ENCODE measurements at places on chromosomes 2 and 18.

GRCh38 chr2:42567806-42568400 is 529 bp upstream of the MTA3 start:
- peak; percentile 22 for DNase-seq

DNA sequence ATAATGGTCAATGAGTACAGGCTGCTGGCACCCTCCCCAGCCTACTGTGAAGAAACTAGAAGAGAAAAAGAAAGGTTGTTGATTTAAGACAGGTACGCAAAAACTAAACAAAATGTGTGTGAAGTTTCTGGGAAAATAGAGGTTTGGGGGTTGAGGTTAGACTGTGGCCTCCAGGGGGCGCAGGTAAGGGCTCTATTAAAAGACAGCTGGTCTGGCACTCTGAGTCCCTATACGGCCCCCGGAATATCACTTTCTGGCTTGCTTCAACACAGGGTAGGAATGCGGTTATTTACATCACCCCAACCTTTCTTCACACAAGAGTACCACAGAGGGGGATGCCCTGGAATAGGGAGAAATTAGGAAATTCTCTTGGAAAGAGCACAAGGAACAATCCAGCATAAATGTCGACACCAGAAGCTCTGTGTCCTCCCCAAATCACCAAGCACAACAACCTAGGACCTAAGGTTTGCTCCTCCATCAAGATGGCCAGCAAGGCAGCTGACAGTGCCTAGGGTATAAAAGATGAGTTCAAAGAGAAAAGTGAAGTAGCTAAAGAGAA is 480.8 kb upstream of the KLHL29 start:
- peak; percentile 32 for DNase-seq

DNA sequence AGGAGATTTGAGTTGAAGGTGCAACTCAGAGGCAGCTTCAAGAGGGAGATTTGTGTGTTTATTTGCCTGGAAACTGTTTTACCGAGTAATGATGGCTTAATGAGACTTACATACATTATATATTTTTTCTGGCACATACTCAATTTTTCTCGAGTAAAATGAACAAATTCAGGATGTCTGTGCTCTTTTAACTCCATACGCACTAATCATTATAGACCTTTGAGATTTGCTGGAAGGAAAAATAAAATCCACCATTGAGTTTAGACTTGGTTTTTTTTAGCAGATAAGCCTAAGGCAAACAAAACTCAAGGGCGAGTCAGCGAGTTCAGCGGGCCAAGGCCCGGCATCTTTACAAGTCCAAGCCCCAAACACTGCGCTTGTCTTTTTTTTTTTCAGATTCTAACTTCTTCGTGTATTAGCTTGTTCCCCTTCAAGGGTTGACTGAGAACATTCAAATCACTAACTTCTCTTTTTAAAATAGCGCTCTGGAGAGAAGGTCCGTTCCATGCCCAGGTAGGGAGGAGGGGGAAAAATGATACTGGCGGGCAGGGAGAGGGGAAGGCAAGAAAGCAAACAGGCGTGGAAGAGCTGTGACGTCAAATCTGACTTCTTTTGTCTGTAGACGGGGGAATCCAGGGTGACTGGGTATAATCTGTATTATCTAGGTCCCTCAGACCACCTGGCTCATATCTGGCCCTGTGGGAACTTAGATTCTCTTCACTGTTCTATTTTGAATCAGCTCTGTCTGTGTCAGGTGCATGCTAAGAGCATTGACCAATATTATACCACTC is 72.7 kb upstream of the MAP3K20 start:
- peak; percentile 73 for DNase-seq

GRCh38 chr2:487186-488079 is 189.8 kb downstream of the TMEM18 start:
- no peak for DNase-seq

- no peak for DNase-seq
These were observed 269.5 kb upstream of the ZSWIM2 start for GRCh38 chr2:187118331-187119099.

- no peak for DNase-seq
These were observed 35.5 kb upstream of the PTMA start for GRCh38 chr2:231672617-231673347.
